ENCODE measurements at places on chromosomes 3 and 15.

DNA sequence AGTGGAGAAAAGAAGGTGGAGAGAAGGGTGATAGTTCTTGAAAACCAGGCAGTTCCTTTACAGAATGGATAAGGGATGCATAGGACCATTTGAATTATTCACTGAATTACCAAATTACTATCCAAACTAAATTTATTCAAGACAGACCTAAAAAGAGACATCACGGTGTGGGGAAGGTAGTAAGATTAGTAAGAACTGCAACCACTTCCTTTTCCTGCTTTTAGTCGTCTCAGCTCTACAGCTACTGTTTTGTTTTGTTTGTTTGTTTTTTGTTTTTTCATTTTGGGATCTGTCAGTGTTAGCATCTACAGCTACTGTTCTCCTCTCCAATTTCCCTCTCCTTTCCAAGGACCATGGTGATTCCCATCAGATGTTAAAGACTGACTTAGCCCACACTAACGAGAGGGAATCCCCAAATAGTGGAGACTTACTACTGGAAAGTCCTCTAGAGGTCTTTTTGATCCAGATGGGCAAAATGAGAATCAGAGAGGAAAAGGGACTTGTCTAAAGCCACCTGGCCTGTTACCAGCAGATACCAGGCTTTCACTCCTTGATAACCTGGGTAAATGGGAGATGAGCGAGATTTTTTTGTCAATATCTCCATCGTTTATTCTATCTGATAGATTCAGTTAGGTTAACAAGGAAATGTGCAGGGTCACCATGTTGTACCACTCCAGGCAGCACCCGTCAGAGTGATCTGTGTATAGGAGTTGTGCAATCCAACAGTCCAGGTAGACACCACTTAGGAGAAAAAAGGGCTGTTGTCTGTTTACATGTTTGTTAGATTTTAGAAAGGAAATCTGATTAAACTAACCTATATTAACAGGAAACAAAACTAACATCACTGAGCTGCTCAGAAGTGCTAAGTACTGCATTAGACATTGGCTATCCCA is 6.0 kb downstream of the HCLS1 start:
- DNase-seq, result no peak

GRCh38 chr3:150252462-150252861 is 155.6 kb upstream of the TSC22D2 start:
- no peak for DNase-seq

DNA sequence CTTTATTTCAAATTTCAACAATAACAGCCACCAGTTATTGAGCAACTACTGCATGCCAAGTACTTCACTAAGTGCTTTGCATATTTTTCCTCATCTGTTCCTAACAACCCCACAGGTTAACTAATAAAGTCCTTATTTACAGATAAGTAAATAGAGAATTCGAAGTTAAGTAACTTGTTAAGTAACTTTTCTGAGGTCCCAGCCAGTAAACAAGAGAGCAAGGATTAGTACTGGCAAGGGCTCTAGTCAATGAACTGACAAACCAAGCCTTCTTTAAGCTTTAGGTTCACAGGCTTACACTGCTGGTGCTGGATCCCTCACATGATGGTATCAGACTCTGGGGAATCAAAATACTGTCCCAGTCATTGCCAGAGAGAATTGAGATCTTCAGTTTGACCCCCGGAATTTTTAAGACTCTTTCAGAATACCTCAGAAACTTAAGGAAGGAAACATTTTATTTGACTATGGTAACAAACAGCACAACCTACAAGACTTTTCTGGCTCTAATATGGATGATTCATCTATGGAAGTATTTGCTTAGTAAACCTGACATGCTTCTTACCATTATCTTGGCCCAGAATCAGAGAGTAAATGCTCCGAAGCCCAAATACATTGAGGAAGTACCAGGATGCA is 16.5 kb downstream of the EMC3 start:
- no peak for DNase-seq

- DNase-seq, result no peak
Observed at GRCh38 chr15:100707229-100707628, 104.8 kb downstream of the ASB7 start.

GRCh38 chr15:52783191-52783829 is 6.8 kb downstream of the ONECUT1 start:
- no peak for DNase-seq

DNA sequence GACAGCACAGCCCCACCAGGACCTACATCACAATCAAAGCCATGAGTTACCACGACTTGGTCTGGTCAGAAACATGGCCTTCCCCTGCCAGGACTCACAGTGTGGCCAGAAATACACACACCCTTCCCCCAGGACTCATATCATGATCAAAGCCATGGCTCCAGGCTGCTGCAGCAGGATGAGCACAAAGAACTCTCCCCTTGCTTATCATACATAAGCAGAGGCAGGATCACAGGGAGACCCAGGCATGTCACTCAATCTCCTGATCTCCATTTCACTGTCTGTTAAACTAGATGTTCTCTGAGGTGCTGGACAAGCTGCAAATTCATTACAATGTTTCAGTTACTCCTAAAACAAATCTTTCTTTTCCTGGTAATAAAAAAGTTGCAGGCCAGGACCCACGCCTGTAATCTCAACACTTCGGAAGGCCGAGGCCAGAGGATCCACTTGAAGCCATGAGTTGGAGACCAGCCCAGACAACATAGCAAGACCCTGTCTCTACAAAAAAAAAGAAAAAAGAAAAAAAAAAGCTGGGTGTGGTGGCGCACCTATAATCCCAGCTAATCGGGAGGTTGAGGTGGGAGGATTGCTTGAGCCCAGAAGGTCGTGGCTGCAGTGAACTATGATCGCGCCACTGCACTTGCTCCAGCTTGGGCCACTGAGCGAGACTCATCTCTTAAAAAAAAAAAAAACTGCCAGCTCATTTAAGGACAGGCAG is 1.2 kb downstream of the PFKFB4 start:
- DNase-seq, result no peak

DNA sequence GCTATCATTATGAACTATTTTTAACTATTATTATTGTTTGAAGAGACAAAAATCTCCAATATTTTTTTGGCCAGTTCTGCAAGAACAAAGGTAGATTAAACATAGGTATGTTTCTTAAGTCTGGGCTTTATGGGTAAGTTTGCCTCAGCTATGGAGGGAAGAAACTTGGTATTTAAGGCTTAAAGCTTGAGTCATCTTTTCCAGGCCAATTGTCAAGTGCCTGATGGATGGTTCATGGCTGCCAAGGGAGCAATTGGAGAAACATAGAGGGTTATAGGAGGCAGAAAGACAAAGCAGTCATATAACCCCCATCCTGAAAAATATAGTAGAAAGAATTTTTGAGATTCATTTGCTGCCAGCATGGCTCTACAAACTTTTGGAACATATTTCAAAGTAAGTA is 7.2 kb upstream of the STAC start:
- no peak for DNase-seq

DNA sequence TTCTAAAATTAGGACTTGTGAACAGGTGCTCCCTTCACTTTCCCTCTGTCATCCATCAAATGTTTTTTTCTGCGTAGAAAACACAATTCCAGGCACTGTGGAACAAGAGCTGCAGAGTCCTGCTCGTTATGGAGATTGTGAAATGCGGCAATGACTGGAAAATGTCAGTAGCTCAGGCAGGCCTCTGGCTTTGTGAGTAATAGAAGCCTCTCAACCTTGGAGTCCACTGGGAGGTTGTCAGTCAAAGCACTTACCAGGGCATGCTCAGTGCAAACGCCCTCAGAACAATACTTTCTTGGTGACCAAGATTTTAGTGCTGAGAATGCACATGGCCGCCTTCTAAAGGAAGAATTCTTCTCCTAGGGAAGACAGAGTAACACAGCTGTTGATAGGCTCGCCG is 26.7 kb upstream of the MED12L start:
- DNase-seq, result no peak

Data from H4 (cell line).